Lung (tissue), 17 donors: ENCODE measurements at places on chromosomes 5 and 9. TPM values are rescaled to one million over a fixed set of nuclear protein-coding genes. Genes with fewer than 3 reads are reported as not detected.

GRCh38 chr9:134854541-134854981 is 26.0 kb upstream of the FCN2 start:
- DNase-seq: no peak

- peak; percentile 39 for DNase-seq
These were observed 298.6 kb upstream of the SLC24A2 start for GRCh38 chr9:20087481-20087880.

DNA sequence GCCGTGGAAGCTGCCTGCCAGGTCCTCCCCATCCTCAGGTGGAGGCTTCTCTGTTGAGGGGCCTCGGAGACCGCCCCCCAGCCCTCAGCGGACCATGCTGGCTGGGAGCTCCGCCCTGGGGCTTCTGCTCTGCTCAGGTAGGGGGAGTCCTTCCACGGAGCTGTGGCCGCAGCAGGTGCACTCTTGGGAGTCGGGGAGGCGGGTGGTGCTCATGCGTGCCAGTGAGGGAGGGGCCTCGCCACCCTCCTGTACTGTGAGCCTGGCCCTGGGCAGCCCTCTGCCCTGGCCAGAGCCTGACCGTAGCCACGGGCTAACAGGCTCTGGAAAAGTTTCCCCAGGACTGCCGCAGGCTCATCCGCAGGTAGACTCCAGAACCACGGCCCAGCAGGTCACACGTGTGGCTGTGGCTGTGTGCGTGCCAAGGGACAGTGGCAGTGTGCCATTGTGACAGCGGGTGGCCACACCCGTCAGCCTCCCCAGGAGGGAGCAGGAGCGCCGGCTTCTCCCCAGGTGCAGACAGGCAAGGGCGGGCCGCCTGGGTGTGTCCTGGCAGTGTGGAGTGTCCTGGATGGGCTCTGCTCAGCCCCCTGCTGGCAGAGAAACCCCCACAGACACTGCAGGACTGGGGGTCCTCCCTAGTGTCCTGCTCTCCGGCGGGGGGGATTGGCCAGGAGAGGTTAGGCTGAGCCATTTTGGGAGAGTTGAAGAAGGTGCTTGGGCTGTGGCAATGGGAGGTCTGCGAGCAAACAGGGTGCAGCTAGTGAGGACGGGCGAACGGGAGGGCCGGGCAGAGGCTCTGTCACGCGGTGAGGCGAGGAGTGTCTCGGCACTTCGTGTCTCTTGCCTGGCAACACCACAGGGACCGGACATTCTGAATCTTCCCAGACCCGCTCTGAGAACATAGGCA is 29.5 kb downstream of the TPPP start:
- DNase-seq: no peak

DNA sequence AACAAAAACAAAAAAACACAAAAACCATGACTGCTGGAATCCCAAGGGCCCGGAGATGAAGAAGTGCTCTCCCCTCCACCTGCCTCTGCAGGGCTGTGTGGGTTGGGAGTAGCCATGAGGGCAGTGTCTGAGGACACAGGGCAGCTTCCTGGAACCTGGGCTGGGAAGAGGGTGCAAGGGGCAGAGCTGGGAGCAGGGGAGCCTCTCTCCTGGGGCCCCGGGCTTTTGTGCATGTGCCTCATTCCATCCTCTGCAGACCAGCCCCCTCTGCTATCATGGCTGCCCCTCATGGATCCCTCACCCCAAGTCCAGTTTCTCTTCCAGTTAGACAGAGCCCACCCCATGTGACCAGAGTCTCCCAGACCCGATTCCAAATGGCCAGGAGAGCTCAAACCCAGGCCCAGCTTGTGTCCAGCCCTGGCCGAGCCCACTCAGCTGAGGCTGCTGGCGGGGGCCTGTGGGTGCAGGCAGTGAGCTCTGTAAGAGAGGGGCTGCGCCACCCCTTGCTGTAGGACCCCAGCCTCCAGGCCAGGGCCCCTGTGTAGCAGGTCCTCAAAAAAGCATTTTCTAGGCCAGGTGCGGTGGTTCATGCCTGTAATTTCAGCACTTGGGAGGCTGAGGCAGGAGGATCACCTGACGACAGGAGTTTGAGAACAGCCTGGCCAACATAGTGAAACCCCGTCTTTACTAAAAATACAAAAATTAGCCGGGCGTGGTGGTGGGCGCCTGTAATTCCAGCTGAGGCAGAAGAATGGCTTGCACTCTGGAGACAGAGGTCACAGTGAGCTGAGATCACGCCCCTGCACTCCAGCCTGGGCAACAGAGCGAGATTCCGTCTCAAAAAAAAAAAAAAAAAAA is 44.5 kb downstream of the PLPP7 start:
- no peak for DNase-seq

The RNF183 gene
- 0.25 TPM for total RNA-seq

The CDC23 gene
- 41.8 TPM for total RNA-seq

DNA sequence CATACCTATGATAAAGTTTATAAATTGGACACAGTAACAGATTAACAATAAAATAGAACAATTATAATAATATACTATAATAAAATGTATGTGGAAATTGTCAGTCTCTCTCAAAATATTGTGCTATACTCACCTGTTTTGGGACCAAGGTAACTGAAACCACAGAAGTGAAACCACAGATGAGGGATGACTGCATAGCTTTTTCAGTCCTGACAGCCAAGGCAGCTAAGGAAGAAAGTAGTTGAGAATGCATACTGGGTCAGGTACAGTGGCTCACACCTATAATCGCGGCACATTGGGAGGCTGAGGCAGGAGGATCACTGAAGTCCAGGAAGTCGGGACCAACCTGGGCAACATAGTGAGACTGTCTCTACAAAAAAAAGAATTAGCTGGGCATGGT is 8.9 kb downstream of the SRP19 start:
- DNase-seq: no peak

DNA sequence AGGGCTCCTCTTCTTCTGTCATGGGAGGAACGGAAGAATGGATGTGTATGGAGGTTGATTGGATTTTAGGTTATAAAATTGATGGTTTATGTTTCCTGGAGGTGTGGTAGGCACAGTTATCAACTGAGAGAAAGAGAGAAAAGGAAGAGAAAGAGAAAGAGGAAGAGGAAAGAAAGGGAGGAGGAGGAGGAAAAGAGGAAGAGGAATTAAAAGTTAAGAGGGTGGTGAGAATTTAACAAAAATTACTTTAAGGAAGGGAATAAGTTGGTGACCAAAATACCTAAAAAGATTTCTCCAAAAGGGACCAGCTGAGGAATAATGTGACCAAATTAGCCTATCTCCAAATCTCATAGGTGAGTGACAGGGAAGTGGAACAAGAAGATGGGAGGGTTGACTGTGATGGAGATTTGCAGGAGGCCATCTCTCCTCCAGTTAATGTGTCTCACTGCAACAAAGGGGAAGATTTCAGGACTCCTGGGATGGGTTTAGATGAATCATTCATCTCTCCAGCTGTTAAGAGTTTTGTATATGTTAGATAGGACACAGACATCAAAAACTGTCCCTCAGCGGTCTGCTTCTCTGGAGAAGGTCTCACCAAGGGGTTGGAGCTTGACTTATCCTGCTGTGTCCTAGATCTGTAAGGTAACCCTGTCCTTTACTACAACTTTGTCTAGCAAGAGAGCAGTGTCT is 76.0 kb upstream of the TMC1 start:
- DNase-seq: no peak

DNA sequence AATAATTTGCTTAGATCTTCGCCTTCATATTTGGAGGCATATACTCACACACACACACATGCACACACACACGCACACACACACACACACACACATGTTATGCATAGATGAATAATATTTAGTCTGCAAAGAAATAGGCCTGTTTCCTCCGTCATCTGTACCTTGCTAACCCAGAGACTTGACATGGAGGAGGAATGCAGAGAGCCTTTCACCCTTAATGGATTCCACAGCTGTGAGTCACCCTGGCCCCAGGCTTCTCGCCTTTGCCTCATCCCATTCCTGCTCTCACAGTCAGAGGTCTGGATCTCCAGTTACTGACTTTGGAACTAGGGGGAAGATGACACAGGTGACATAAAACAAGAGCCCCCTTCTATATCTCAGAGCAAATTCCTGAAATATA is 29.7 kb downstream of the ZNF462 start:
- DNase-seq: peak; percentile 32

GRCh38 chr9:81083067-81083466 is 606.3 kb downstream of the TLE1 start:
- peak; percentile 32 for DNase-seq

DNA sequence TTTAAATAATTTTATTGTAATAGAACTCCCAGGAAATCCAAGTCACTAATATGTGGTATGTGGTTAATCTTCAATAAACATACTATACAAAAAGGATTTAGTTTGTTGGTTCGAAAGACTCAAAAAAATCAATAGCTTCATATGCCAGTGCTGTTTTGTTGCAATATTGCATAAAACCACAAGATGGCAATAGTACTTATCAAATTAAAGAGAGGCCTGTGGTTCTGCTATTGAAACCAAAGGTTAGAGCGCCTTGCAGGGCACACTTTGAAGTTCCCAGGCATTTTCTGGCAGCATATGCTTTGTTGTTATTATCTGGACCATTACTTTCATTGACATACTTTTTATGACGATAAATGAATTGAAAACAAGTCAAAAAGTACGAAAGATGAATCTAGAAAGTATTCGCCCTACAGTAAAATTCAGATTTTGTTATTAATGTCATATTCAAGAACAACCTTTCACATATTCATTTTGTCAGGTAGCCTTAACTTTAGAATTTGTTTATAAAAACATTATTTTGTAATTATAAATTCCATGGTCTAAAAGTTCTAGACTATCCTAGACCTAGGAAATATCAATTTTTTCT is 316.3 kb downstream of the MCTP1 start:
- peak; percentile 78 for DNase-seq

DNA sequence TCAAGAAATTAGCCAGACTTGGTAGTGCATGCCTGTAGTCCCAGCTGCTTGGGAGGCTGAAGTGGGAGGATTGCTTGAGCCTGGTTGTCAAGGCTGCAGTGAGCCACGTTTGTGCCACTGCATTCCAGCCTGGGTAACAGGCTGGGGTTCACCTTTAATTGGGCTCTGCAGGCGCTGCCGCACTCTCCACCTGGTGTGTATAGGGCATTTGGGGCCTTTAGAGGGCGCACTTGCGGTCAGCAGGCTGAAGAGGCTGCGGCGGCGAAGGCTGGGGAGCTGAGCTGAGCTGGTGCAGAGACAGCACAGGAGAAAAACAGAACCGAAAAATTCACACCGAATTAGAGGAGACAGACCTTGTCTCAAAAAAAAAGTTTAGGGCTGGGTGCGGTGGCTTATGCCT is 31.2 kb downstream of the CDK7 start:
- DNase-seq: no peak

The ZFP62 gene
- total RNA-seq: 18.1 TPM

The OR4F3 gene
- total RNA-seq: not detected

DNA sequence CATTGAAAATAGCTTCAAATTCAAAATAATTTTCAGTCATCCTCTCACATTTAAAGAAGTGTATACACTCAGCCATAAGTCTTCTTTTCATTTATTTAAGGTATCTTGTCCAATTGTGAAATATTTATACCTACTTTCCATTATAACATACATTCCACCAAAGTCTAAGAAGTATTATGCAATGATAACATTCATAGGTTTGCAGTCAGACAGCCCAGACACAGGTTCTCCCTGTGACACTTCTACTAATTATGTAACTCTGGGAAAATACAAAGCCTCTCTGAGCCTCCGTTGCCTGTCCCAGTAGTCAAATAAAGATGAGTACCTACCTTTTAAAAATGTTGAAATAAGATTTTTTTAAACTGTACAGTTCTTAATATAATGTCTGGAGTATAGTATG is 320.9 kb upstream of the RPS23 start:
- DNase-seq: no peak

The MEGF9 gene
- total RNA-seq: 22.0 TPM

GRCh38 chr5:150510460-150511263 is 2.7 kb downstream of the NDST1 start:
- peak; percentile 46 for DNase-seq

The C9orf50 gene
- 0.28 TPM for total RNA-seq

GRCh38 chr9:114097613-114098020 is 1.5 kb downstream of the KIF12 start:
- peak; percentile 32 for DNase-seq

The HSPA9 gene
- total RNA-seq: 194 TPM

DNA sequence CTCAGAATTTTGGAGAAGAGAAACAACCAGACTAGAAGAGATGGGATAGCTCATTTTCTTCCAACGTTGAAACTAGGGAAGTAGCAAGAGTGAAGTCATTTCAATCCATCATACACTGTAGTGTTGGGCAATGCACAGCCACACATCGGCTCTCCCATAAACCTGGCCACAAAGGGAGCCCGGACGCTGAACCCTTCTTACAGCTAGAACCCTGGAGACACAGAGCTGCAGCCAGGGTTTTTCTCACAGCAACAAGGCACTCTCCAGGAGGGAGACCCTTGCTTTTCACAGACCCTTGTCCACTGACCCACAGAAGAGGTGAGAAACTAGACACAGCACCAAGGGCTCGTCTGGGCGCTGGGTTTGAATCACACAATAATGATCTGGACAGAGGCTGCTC is 101.4 kb upstream of the FSTL4 start:
- DNase-seq: no peak

GRCh38 chr9:6829027-6829426 is 71.3 kb downstream of the KDM4C start:
- no peak for DNase-seq

GRCh38 chr9:33719581-33720374 is 75.6 kb upstream of the PRSS3 start:
- no peak for DNase-seq

DNA sequence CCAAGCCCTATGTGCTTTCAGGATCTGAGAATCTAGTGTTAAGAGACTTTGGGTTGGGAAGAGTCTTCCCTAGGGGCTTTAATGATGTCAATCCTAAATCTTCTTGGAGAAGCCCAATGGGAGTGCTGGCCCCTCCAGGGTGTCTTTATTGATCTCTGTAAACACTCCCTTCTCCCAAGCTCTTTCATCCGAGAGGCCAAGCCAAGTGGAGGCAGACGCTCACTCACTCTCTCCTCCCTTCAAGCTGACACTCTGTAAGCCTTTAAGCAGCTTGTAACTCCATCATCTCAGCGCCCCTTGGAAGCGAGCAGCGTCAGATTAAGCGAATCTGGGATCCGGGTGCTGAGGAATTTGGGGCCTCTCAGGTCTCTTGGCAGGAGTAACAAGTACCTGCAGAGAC is 37.7 kb downstream of the SPARC start:
- no peak for DNase-seq

DNA sequence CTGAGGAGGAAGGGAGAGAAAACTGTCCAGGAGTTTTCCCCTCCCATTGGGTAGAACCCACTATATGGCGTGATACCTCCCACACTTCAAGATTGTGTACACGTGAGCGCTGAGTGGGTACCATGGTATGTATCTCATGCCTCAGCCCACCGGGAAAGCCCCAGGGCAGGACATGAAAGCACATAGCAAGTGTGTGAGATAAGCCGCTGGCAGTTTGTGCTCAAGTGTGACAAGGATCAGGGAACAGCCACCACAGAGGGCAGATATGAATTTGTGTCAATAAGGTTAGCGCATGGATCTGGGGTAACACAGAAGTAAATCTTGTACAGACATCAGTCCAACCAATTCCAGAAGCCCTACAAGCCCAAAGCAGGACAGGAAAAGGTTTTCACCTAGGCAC is 42.6 kb upstream of the NAA35 start:
- DNase-seq: peak; percentile 29

DNA sequence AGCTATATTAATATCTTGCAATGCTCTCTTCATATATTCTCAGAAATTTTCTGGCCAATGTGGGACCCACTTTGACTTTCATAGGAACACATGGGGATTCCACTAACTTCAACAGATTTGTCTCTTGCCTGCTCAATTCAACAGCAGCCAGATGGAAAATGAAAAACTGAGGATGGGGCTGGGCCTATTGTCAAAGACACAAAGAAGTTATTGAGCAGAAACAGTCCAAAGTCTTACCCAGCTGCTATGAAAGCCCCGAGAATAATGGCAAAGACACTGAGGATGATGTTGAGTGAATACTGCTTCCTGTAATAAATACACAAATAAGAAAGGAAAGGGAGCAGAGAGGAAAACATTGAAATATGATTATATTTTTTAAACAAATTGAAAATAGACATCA is 32.6 kb downstream of the SLC35D2 start:
- DNase-seq: no peak
